ENCODE measurements at places on chromosomes 2 and 18.

- no peak for DNase-seq
Observed at GRCh38 chr2:126303113-126303512, 352.8 kb upstream of the GYPC start.

GRCh38 chr2:168494190-168494711, 38.2 kb downstream of the CERS6 start:
- no peak for DNase-seq

DNA sequence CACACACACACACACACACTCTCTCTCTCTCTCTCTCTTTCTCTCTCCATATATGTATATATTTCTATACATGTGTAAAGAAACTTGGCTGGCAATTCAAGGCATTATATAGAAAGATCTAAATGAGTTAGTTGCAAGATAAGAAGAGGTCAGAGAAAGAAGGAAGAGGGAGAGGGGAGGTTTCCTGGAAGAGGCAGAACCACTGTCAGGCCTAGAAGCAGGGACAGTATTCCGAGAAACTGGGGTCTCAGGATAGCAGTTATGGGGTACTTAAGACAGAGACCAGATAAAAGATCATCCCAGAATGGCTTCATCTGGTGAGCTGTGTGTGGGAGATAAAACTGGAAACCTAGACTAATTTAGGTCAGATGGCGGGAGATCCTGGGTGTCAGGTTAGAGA, 180.8 kb downstream of the CAMKMT start:
- DNase-seq = no peak

DNA sequence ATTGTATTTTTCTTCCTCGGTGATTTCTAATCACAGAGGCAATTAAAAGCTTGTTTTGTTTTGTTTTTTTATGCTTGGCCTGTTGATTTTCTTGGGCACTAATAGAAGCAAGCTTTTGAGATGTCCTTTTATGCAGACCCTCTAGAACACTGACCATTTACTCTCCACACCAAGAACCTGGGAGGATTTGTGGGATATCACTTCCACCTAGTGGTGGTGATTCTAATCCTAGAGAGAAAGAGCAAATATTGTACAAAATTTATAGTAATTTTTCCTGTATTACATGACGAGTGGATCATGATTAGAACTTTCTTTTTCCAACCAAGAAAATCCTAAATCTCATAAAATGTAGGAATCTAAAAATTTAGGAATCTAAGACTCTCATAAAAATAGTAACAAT, 23.4 kb downstream of the NEMP2 start:
- DNase-seq = no peak

DNA sequence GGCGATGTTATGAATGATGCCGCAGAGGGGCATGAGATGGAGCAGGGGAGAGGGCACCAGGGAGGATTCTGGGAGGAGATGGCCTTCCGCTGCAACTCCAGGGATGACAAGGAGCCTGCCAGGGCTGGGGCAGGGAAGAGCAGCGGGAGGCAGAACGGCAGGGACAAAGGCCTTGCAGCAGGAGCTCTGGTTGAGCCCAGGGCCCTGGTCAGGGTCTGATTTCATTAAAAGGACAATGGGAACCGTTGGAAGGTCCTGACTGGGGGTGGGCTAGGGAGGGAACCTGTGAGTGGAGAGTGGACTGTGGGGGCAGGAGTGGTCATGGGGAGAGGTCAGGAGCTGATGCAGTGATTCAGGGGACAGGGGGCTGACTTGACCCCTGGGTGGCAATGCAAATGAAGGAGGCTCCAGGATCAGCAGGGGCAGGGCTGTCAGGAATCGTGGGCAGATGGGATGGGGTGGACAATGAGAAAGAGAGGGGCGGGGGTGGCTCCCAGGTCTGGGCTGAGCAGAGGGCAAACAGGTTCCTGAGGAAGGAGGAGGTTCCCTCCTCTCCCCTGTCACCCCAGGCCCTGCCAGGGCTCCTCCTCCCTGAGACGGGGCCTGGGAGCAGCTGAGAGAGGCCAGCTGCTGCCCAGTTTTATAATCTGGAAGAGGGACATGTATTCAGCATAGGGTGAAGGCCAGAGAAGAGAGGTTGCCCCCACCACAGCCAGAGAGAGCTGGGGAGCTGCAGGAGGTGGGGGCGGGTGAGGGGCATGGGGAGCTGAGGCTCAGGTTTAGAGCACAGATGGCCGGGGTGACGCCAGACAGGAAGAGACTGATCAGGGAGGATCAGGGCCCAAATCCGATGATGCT, 7.3 kb upstream of the DUSP2 start:
- no peak for DNase-seq

DNA sequence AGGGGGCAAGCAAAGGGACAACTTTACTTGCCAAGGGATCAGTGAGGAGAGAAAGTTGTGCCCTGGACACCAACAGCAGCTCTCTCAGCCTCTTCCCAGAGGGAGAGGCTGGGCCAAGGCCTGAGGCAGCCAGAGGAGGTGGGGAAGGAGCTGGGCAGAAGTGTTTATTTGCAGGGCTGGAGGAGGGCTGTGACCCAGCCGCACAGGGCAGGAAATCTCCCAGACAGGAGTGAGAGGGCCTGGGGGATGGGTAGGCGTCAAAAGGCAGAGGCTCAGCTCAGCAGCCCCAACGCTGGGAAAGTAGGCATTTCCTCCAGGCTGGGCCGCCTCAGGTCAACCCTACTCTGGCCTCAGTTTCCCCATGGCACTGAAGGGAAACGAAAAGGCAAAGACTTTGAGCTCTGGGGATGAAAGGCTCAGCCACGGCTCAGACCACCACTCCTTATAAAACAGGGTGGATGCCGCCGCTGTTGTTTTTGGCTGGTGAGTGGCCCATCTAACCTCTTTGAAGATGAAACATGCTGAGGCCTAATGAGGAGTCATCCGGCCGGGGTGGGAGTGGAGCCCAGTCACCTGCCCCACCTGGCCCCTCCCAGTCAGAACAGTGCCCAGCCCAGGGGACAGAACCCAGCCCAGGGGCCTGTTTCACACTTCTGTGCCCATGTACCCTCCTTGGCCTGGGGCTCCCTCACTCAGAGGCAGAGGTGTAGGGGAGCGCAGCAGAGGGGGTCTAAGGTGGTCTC, 21.9 kb upstream of the SEMA4C start:
- no peak for DNase-seq
